ENCODE measurements at places on chromosomes 13 and 19.

GRCh38 chr13:26300140-26300539, 46.2 kb downstream of the CDK8 start:
- peak; percentile 3 for DNase-seq

DNA sequence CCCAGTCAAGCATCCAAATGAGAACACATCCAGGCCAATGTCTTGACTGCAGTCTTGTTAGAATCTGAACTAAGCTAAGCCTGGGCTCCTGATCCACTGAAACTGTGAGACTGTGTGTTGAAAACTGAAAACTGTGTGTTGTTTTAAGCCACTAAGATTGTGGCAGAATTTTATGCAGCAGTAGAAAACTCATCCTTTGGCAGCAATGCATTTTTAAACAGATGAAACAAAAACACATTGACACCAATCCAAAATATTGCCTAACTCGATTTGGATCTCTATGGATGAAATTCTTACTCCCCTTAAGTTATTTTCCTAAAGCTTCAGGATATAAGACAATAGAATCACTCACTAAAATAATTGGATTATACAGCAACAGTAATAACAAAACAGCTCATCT, 202.3 kb upstream of the KLF12 start:
- DNase-seq: no peak

DNA sequence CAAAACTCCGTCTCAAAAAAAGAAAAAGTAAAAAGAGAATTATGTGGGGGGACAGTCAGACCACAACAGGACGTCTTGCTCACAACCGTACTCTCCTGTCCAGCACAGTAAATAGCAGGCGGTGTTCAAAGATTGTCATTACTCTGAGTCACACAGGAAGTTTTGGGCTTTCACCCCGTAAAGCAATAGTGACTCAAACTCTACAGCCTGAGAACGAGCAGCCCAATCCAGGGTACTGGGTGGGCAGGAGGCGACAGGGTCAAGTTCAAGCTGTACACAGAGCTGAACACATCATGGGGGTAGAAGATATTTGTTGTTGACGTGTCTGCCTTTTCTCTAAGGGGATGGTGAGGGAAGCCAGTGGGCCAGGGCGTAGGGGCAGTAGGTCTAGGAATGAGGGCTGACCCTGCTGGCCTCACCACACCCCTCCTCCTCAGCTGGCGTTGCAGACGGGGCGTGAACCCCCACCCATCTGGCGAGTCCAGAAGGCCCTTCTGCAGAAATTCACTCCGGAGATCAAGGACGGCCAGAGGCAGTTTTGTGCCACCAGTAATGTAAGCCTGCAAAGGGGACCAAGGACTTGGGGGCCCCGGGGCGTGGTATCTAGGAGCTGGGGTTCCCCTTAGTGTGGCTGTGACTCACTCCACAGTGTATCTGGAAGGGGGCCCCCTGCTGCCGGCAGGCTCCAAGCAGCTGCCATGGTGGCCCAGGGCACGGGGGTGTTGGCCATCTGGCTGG, 23.3 kb downstream of the PRR12 start:
- DNase-seq: no peak

DNA sequence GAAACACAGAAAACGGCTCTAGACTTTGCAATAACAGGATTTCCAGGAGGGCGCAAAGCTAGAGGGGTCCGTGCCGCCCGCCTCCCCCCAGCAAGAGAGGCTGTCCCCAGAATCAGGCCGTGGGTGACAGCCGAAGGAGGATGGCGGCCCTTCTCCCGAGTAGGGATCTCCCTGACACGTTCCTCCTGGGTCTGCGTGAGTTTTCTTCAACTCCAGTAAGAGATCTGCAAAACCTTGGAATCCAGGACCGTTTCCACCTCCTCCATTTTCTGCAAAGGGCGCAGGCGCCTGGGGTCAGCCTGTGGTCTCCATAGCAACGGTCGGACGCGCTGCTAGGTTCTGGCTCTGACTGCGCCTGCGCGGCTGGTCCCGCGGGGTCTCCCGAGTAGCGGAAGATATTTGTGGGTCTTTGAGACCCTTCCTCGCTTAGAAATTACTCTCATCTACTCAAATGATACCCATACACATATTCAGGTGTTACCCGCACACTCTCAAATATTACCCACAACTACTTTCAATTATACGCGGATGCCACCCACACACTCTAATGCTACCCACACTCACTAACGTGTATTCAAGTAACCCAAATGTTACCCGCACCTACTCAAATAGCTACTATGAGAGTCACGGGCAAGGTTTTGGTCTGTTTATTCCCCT, 2.1 kb downstream of the PNMA8C start:
- no peak for DNase-seq

DNA sequence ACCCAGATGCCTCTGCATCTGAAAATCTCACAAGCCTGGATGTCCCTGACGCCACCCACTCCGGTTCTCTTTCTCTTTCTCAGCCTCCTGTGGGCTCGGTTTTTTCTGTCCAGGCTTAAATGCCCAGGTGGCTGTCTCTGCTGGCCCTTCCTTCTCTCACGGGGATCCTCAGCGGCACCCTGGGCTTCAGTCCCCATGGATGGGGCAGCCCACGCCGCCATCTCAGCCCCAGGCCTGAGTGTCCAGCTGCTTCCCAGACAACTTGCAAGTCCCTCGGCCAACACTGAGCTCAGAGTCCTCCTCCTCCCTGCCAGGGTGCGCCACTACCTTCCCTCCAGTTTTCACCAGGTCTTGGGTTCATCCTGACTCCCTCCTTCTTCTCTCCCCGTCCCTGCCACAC, 6.4 kb downstream of the FBN3 start:
- no peak for DNase-seq

DNA sequence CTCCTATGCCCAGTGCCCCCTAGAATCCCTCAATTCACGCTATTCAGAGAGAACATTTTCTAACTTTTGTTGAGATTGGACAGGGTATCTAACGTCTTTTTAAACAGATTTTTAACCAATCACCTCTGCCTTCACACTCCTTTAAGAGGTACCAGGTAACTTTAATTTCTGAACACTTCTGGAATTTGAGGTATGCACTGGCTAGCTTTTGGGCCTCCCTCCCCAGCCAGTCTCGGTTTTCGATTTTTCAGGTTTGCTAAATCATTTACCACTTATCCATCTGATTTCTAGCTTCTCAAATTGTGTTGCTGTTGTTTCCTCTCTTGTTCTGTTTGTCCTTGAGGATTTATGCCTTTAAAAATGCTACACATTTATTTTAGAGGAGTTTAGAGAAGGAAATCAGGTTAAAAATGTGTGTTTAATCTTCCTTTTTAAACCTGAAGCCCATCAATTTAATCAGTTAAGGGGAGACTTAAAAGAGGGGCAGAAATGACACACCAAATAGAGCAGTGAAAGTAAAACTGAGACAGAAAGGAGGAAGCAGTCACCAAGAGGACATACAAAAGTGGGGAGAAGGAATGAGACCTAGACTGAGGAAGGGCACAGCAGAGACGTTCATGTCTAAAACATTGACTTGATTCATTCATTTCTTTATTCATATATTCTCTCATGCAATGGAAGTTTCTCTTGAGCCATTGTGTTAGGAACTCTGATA, 139.6 kb upstream of the HTR2A start:
- no peak for DNase-seq

GRCh38 chr13:22210134-22210930, 539.5 kb downstream of the FGF9 start:
- DNase-seq: no peak

DNA sequence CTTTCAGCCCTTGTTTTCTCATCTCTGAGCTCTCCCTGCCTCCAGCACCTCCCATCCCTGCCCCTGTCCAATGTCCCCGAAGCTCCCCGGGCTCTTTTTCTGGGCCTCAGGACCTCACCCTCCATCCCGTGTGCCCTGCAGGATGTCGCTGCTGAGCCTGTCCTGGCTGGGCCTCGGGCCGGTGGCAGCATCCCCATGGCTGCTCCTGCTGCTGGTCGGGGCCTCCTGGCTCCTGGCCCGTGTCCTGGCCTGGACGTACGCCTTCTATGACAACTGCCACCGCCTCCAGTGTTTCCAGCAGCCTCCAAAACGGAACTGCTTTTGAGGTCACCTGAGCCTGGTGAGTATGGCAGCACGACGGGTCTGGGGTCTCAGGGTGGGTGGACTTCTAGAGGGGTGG, 51.1 kb upstream of the CYP4F8 start:
- no peak for DNase-seq

GRCh38 chr13:74046431-74046830, 87.8 kb downstream of the KLF12 start:
- no peak for DNase-seq

GRCh38 chr13:20702530-20702914, 977 bp upstream of the IL17D start:
- DNase-seq: no peak

GRCh38 chr19:15378534-15379082, 979 bp downstream of the AKAP8 start:
- DNase-seq: peak; percentile 34

All from activated T-helper 9 cell treated with anti-CD3 and anti-CD28 coated beads, Interleukin-2, amount 50 U/mL, for 16 hours (primary cell).